ENCODE measurements at places on chromosomes 12 and 14. TPM values are rescaled to one million over a fixed set of nuclear protein-coding genes. Genes with fewer than 3 reads are reported as not detected.

Gene SAV1
- 26.9 TPM for total RNA-seq

Gene TOGARAM1
- 23.8 TPM for total RNA-seq

Gene CAPZA3
- not detected for total RNA-seq

Gene ADAMTS20
- total RNA-seq: not detected

Gene FGFR1OP2
- 25.1 TPM for total RNA-seq

Gene CLBA1
- total RNA-seq: 1.6 TPM
